SK-N-SH (cell line): ENCODE measurements at places on chromosomes 16 and 17. TPM values are rescaled to one million over a fixed set of nuclear protein-coding genes. Genes with fewer than 3 reads are reported as not detected.

HOXB8 gene
- polyA plus RNA-seq = not detected in 2 replicates

DNAI2 gene
- polyA plus RNA-seq = not detected in 2 replicates

LMF1 gene
- 5.7 and 8.2 TPM in 2 replicates for polyA plus RNA-seq

GRCh38 chr16:88367560-88367959, 15.2 kb upstream of the ZNF469 start:
- DNase-seq = no peak

DNA sequence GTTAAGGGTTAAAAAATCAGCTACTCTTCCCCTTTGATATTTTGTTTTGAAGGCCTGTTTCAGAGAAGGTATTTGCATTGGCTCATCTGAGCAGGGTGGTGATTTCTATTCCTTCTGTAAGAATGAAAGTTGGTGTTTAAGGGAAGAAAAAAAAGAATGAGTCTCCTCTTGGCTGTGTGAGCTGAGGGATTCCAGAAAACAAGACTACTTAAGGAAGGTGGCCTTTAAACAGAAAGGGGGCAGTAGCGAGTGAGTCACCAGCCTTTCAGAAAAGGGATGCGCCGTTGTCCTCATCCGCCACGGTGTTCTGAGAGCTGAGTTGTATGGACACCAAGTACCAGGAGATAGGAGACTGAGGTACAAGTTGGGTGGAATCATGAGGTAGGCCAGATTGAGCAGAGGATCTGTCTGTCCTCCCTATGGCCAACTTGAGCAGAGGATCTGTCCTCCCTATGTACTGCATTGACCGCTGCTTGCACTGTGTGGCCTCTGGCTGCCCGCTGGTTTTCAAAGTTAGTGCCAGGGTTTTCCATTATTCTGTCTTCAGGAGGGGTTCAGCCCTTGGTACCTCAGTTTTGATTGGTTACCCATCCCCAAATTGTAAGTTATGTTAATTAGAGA, 8.2 kb downstream of the PRKCA start:
- DNase-seq = no peak

HNF1B gene
- polyA plus RNA-seq = not detected in 2 replicates

DNA sequence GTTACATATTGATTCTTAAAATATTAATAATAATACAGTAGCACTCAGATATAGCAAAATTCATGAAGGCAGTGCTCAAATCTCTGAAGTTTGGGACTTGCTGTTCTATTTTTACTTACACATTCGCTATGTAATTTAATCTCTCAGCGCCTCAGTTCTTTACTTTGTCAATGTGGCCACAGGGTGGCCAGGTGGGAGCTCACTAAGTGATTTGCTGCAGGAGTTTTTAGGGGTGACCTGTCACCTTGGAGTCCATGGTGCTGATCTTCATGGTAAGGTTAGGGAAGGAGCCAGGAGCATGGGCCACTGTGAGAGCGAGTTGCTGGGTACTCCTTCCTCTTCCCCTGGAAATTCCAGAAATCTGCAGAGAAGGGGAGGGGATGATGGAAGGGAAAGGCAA, 28.1 kb downstream of the VWA3A start:
- no peak for DNase-seq

DNA sequence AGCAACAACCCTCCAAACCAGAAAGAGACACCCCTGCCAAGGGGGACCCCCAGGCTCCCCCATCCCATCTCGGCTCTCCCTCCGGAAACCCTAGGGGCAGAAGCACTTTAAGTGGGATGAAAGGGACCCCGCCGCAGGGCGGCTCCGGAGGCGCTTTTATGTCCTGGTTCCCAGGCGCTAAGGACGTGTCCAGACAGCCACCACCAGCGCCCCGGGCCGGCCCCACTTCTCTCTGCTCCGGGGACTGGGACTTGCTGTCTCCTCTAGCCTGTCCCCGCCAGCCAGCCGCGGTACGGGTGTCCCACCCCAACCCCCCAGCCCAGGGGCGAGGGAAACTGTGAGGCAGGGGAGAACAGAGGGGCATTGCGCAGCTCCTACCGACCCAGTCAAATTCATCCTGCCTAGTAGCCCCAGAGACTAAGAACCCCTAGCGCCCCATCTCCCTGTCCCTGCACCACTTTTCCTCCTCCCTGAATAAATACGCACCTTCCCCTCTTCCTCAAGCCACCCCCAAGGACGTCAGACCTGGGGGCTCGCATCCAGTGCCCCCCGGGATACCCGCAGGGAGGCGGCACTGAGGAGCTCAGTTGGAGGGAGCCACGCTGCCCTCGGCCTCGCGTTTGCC, 4.1 kb downstream of the SP6 start:
- no peak for DNase-seq

DNA sequence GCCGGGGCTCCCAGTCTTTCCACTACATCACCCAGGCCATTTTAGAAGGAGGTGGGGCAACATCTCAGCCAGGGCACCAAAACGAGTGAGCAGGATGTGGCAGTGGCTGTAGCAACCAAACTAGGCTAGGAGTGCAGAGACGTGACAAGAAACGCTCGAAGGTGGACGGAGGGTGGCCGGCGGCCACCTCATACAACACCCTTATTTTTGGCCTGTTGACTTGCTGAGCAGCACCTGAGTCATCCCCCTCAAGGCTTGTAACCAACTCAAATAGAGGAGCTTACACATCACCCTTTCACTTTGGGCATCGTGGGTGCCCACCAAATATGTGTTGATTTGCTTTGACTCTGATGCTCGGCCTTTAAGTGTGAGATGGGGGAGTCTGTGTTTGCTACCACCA, 23.7 kb upstream of the SOX9 start:
- no peak for DNase-seq

ATAD5 gene
- polyA plus RNA-seq = 0.66 and 0.75 TPM in 2 replicates

- no peak for DNase-seq
Measured at GRCh38 chr17:46962374-46962790, 16.7 kb downstream of the RPRML start.

- DNase-seq = no peak
Measured at GRCh38 chr17:50099003-50099402, 3.9 kb downstream of the PDK2 start.

DNA sequence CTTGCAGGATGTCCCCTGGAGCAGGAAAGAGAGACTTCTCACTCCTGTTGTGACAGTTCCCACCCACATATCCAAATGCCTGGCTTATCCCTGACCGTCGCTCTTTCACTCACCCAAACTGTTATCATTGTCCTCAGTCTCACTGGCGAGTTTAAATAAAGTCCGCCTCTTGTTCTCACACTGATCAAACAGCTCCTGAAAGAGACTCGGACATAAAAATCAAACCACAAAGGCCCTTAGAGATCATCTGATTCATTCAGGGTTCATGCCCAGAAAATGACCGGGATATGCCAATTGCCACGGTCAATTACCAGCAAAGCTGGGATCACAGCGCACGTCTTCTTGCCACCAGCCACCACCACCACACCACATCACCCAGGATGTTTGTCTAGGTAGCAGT, 19.9 kb downstream of the GGA3 start:
- no peak for DNase-seq

MMP2 gene
- polyA plus RNA-seq = 963 and 1,101 TPM in 2 replicates

DNA sequence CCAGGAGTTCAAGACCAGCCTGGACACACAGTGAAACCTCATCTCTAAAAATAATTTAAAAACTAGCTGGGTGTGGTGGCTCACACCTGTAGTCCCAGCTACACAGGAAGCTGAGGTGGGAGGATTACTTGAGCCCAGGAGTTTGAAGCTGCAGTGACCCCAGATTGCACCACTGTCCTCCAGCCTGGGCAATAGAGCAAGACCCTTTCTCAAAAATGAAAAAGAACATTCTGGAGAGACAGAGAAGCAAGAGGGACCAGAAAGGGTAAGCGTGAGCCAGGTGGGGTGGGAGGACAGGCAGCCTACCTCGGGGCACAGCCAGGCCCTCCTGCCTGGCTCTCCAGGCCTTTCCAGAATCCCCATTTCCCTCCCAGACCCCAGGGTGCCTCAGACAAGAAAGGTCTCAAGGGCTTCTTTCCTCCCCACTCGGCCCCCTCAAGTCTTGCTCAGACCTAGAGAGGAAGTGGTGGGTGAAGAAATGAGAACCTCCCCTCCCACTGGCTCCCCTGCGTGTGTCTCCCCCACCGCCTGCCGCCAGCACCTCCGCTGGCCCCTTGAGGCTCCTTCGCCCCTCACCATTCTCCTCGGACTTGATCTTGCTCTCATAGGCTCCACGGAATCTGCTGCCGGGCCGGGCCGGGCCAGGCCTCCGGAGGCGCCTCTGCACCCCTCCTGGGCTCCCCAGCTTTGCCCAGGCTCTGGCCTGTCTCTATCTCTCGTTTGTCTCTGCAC, 503 bp downstream of the C16orf54 start:
- DNase-seq = no peak

TUBG1 gene
- 72.4 and 145 TPM in 2 replicates for polyA plus RNA-seq

DNA sequence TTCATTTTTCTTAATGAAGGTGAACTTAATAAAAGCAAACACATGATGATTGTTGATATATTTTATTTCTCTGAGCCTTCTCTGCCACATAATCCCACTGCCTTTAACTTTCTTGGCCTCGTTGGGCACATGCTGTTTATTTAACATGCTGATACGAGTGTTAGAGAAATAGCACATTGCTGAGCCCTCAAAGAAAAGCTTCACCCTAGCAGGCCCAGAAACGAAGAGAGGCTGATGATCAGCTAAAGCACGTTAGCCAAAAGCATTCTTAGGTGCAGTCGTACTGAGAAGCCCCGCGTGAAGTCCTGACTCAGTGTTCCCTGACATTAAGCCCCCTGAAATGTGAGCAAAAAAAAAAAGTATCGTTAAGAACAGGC, 122.8 kb downstream of the CCDC182 start:
- DNase-seq = no peak

GRCh38 chr16:86089334-86089900, 190.5 kb downstream of the IRF8 start:
- no peak for DNase-seq

- no peak for DNase-seq
Measured at GRCh38 chr17:17575360-17576251, 15.9 kb downstream of the PEMT start.

DNA sequence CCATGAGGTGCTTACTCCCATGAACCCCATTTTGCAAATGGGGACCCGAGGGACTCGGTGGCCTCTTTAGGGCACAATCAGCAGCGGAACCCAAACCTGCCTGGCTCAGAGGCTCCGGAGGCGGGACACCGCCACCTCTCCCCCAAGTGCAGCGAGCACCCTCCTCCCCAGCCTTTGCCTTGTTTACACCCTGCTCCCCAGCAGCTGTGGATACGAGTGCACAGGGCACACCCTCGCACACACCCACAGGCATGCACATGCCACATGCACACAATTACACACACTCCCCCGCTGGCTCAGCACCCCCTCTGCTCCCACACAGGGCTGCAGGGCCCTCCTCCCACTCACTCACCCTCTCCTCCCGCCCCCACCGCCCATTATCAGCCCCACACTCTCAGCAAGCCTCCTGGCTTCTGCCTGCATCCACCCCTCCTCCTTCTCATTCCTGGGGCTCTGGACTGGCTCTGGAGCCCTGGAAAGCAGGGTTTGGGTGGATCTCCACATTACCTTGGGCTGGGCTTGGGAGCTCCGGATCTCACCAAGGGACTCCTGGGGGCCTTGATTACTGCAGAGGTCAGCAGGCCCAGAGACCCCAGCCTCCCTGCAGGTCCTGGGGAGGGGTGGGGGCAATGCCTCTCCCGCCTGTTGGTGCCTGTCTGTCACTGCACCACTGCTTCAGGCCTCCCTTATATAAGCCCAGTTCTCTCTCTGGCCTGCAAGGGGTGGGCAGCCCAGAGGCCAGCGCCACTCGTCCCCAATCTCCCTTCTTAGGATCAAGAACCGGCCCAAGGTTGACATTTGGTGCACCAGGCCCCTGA, 6.4 kb downstream of the PDK2 start:
- peak; percentile 89 for DNase-seq

KRTAP9-2 gene
- not detected in 2 replicates for polyA plus RNA-seq

DNA sequence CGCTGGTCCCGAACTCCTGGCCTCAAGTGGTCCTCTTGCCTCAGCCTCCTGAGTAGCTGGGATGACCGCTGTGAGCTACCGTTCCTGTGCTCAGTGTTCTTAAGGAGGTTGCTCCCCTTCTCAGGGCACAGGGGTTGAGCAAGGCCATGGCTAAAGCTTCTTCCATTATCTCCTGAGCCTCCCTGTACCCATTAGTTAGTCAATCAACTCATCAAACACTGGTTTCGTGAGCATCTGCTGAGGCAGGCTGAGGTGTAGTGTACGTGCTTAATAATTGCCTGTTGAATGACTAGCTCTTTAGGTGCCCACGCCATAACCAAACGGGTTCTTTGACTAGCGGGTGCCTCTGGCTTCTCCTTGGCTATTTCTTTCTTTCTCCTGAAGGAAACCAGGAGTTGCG, 11.7 kb downstream of the SGCA start:
- DNase-seq = no peak

DNA sequence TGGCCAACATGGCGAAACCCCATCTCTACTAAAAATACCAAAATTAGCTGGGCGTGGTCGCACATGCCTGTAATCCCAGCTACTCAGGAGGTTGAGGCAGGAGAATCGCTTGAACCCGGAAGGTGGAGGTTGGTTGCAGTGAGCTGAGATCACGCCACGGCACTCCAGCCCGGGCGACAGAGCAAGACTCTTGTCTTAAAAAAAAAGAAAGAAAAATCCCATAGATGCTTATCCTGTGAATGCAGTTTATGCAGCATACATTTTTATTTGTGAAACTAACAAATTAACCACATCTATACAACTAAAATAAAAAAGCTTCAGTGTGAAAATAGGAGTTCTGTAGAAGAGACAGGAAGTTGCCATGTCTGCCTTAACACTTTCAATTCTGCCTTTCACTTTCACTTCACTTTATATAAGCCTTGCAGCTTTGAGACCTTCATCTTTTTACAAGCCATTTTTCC, 7.1 kb downstream of the IGSF6 start:
- no peak for DNase-seq

SLC16A13 gene
- polyA plus RNA-seq = 2.5 and 3.9 TPM in 2 replicates

PRPSAP2 gene
- 27.6 and 36.6 TPM in 2 replicates for polyA plus RNA-seq

CACNB1 gene
- 7.2 and 7.4 TPM in 2 replicates for polyA plus RNA-seq

- DNase-seq = no peak
Measured at GRCh38 chr16:10031473-10031872, 150.8 kb downstream of the GRIN2A start.

DNA sequence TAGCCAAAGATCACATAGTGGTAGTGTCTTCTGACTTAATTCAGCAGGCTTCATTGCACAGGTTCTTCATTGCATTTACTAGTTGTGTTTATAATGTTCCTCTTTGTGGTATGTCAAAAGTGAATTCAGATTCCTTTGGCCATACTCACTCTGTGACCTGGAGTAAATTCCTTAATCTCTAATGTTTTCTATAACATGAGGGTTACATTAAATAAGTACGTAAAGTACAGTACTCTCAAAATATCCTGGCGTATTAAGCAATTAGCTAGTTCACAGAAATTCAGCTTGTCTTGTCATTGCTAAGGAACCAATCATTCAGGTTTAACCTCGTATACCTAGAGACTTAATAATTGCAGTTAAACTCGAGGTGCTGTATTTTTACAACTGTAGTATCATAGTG, 4.2 kb downstream of the RPS6KB1 start:
- no peak for DNase-seq

NUP88 gene
- polyA plus RNA-seq = 54.1 and 62.4 TPM in 2 replicates

SLC52A1 gene
- polyA plus RNA-seq = 0.49 and 0.55 TPM in 2 replicates
